ENCODE measurements at places on chromosomes 6 and 20.

DNA sequence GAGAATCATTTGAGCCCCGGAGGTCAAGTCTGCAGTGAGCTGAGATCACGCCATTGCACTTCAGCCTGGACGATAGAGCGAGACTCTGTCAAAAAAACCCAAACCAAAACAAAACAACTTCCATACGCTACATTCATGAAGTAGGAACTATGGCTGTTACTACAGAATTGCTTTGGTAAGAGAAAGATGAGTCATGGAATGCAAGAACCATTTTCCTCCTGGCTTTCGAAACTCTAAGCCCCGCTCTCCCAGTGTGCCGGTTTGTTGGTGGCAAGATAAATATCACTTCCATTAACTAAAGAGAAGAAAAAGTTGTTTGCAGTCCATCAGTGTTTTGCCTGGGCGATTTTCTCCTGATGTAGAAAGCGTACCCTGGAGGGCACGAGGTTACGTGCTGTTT, 61.3 kb downstream of the ZDHHC14 start:
- peak; percentile 11 for DNase-seq

- DNase-seq, result no peak
Measured at GRCh38 chr20:2337142-2337541, 41.3 kb downstream of the TGM3 start.

DNA sequence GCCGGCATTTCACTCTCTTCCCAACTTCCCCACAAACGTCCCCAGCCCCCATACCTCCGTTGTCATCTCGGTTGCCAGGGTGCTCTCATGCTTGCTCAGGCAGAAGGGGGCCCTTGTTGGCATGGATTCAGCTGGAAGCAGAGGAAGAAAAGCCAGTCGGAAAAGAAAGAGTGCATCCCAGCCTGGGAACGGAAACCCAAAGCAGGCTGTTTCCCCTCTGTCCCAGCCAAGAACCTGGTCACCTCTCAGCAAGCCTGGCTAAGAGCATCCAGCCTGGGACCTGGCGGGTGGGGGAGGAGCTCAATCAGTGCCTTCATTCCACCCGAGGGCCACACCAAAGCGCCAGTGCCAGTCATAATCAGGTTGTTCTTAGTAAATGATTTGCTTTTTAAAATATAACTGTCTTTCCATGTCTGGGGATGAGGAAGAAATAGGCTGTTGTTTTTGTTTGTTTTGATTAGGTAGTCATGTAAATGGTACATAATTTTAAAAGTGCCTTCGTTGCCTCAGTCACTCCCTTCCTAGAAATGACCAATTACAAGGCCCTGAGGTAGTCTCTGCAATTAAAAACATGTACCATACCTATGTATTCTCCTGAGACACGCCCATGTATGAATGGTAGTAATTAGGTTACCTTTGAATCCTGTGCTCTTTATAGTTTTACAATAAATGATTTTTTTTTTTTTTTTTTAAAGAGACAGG, 21.1 kb downstream of the CHMP4B start:
- no peak for DNase-seq

GRCh38 chr20:33971147-33971975, 22.4 kb upstream of the RALY start:
- DNase-seq, result no peak

GRCh38 chr6:47438481-47439347, 38.9 kb upstream of the CD2AP start:
- no peak for DNase-seq

GRCh38 chr20:39532205-39532604, 570.1 kb downstream of the DHX35 start:
- no peak for DNase-seq

- no peak for DNase-seq
Measured at GRCh38 chr6:106501960-106502371, 127.3 kb downstream of the RTN4IP1 start.

DNA sequence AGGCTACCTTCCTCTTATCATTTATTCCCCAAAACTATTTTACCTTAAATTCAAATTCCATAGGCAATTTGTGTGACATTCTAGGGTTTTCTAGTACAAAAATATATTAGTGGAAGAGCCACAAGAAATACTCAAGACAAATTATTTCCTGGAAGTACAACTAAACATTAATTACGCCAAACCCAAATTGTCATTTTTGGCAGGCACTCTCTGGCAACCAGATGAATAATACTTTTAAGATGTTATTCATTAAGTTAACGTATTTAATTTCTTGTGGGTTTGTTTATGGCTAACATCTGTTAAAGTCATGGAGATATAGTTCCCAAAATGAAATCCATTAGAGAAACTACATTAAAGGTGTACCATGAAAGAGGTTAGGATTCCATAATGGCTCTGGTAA, 40.5 kb downstream of the HMGN3 start:
- DNase-seq, result no peak

DNA sequence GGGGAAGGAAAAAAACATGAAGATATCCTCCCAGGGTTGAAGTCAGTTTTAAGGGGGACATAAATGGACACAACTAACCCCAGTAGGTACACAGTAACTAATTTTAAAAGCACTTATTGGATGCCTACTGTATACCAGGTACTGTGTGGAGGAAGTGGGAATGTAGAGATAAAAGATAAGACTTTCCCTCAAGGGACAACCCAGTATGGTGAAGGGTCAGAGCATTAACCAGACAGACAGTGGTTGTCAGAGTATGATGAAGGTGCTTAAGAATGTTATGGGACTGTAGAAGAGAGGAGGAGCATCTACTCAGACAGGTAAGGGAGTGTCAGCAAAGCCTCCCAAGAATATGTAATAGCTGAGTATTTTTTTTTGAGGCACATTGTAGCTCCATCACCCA, 906 bp downstream of the ABCF1 start:
- DNase-seq, result no peak

- no peak for DNase-seq
Measured at GRCh38 chr6:135520781-135521180, 23.2 kb upstream of the AHI1 start.

DNA sequence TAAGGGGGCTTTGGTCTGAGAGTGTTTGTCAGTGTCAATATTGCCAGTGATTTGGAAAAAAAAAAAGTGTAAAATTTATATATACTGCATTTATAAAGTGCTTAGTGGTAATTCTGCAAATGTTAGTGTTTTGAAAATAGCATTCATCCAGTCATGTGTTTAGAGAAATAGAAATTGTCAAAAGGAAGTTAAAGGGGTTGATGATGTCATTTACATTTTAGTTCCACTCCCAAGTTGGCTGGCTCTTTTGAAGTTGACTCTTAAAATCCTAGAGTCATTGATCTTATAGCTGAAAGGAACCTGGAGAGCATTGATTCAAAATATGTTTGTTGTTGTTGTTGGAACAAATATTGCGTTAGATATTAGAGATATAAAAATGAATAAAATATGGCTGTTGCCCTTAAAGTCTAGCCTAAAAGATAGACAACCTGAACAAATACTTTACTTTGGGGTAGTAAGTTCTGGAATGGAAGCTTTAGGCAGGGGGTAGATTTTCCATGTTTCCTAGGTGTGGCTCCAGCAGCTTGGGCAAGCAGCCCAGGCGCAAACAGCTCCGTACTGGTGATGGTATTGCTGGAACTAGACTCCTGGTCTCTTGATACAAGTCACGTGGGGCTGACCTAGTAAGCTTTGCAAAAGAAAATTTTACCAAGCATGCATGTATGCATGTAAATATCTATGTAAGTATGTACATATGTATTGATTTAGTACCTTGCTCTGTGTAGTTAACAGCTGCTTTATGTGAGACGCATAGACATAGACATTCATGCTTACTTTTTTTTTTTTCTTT, 46.3 kb downstream of the HIVEP1 start:
- no peak for DNase-seq

DNA sequence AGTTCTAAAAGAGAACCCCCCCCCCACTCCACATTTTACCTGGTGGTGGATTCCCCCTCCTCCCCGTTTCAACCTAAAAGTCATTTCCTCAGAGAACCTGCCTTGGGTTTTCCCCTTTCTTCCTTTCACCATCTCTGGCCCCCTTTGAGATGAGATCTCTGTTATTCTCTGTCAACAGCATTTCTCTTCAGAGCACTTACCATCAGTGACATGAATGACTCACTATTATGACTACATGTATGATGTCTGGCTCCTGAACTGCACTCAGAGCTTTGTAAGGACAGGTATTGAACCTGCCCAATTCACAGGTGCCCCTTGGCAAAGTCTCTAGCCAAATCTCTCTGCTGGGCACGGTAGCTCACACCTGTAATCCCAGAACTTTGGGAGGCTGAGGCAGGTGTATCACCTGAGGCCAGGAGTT, 61.4 kb upstream of the JARID2 start:
- DNase-seq, result no peak

DNA sequence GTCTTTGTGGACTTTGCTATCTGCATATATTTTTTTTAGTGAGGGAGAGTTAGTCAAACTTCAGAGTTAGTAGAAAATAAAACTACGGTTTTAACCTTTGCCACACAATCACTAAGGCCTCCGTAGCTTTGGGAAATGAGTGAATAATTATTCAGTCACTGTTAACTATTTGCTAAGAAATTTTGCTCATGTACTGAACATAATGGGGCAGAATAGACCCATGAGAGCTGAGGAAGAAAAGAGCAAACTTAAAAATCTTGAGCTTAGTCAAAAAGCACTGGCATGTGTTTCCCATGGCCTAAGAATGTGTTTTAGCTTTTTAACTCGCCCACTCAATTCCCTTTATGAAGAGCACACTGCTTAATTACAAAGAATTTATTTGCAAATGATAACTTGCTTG, 60.4 kb upstream of the SUPT3H start:
- no peak for DNase-seq

DNA sequence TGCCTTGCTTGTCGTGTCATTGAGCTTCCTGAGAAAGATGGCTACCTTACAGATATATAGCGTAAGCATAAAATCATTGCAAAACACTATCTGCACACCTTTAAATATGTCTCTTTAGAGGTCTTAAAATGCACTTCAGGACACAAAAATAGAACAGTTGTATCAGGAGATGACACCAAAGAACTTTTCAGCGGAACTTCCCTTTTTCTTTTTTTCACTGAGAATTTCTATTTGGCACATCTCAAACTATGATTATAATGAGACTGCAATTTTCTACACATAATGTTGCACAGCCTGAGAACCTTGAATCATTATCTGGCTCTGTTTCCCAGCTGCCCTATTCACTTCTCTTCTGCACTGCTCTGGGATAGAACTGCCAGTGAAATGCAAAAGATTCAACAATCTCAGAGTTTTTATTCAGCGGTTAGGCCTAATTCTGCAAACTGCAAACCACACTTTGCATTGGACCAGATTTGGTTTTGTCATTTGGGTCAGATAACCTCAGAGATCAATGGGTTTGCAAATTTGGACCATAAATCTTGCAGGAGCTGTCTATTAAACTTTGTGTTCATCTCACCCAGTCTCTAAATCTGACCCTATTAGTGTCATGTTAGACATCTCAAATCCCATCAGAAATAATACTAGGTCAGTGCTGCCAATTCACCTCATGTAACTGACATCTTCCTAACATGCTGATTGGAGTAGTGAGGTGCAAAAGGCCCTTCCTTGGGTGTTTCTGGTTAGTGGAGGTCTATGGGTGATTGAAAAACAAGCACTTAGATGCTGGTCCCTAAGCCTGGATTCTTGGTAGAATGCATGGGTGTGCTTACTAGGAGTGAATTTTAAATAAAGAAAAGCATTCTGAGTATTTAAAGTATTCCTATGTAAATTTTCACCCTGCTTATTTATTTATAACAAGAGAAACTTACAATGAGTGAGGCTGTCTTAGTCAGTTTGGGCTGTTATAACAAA, 382.7 kb downstream of the UTRN start:
- DNase-seq, result no peak

DNA sequence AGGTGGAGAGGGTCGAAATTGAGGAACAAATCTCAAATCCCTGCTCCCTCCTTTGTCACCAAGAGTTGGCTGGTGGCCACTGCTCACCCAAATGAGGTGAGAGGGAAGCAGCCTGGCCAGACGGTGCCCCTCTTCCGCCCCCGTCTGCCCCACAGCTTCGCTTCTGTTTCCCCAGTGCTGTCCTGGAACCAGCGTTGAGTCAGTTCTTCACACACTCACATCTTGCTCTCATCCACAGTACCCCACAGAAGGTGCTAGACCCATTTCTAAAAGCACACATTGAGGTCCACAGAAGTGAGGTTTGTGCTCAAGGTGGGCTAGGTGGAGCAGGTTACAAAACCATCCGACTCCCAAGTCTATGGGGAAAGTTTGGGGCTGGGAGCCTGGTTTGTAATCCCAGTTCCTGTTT, 3.8 kb downstream of the CEBPB start:
- DNase-seq, result no peak

- no peak for DNase-seq
Measured at GRCh38 chr6:149252622-149253021, 64.9 kb upstream of the TAB2 start.

GRCh38 chr6:79649016-79649415, 17.9 kb downstream of the SH3BGRL2 start:
- DNase-seq, result no peak

- DNase-seq, result no peak
Measured at GRCh38 chr6:156839591-156840001, 62.4 kb downstream of the ARID1B start.

DNA sequence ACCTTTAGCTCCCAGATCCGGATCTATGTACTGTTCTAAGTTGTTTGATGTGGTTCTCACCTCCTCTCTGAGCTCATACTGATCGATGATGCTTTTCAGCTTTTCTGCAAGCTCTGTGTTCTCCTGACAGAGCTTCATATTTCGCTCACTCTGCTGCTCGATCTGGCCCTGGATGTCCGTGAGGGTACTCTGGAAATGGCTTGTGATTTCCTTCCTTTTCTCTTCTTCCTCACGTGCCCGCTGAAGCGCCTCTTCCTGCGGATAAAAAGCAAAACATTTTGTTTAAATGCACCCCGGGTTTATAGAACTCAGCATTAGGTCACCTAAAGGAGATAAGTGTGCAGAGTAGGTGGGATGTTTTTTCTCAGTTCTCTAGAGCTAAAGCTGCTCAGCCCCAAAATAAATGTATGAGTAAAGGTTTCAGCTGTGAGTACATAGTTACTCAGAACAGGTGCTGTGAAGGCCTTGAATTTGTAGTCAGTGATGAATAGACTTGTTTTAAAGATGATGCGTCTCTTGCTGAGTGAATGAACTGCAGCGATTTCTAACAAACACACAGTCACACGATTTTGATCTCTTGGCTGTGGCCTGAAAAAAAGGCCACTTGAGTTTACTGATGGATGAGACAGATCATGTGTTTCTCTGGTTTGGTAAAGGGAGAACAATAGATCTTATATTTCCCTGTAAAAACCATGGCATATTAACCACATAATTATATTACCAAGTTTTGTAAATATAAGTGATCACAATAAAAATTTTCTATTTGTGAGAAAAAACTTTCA, 29.1 kb downstream of the TXLNB start:
- no peak for DNase-seq

- no peak for DNase-seq
Measured at GRCh38 chr20:21046413-21047070, 59.6 kb downstream of the LINC00237 start.

GRCh38 chr6:30555816-30556065, 548 bp downstream of the GNL1 start:
- no peak for DNase-seq

DNA sequence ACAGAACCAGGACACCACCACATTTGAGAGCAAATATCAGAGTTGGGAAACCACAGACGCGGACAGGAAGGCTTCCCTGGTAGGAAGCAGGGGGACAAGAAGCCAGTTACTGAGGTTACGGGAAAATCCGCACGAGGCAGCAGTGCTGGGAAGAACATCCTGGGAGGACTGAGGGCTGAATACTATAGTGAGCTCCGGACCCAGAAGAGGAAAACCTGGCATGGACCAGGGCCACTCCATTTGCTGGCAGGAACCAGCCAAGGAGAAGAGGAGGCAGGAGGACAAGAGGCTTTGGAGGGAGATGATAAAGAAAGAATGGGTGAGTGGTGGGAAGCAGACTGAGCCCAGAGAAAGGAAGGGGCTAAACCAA, 6.1 kb upstream of the DSN1 start:
- no peak for DNase-seq

- DNase-seq, result no peak
Measured at GRCh38 chr20:22770241-22770800, 185.9 kb upstream of the FOXA2 start.

Measured in T1000 (cell line).